Activated T-helper 1 cell treated with Interleukin-2 at 50 U/mL for 16 hours (primary cell): ENCODE measurements at places on chromosomes 2 and 18.

DNA sequence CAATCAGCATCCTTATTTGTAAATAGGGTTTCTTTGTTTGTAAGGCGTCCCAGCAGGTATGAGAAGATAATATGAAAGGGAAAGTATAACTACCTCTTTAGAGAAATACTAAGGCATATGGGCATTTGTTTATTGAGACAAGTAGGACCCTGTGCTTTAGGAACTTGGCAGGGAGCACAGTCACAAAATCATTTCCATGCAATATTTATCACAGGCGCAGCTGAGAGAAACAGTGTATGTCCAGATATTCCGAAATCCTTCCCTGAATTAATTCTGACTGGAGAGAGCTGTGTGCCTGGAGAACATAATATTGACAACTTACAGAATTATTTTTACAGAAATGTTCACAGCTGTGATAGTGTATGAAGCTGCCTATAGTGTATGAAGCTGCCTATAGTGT is 416.7 kb downstream of the THSD7B start:
- no peak for DNase-seq

DNA sequence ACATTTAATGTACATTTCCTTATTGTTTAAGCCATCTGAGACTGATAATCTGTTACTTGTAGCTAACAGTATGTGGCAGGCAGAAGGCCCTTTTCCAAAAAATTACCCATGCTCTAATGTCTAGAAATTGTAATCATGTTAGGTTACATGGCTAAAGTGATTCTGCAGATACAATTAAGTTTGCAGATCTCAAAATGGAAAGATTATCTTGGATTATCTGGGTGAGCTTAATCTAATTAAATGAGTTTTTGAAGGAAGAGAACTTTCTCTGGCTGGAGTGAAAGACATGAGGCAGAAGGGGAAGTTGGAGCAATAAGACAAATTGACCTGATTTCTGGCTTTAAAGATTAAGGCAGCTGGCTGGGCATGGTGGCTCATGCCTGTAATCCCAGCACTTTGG is 76.3 kb downstream of the MBD2 start:
- DNase-seq = no peak

DNA sequence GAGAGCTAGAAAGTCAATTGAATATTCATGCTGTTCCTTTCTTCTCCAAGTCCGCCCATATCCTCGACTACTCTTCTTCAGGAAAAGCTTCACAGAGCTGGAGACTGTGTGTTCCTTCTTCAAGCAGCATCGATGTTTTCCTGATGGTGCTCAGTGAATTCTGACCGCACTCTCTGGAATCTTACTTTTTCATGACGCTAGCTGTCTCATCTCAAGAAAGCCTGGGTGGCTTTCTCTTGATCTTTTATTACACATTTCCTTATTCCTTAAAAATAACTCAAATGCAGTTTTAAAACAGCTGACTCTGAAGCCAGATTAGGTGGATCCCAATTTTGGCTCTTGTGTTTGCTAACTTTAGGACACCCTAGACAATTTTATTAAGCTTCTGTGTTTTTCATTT is 1245.1 kb upstream of the LRRTM1 start:
- DNase-seq = no peak

DNA sequence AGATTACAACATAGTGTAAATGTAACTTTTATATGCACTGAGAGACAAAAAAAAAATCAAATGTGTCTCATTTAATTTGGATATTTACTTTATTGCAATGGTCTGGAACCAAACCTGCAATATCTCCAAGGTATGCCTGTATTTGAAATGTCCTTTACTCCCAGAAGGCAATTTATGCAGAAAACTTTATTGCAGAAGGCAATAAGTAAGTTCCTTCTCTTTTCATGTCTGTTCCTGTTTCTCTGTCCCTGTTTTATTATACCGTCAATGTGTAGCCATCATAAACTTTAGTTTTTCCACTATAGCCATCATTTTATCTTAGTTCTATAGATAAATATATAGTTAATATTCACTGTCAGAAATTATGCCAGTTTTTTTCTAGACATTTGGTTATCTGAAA is 513.1 kb upstream of the FAM98A start:
- DNase-seq = no peak

- no peak for DNase-seq
Measured at GRCh38 chr2:216163518-216163917, 54.4 kb downstream of the XRCC5 start.

DNA sequence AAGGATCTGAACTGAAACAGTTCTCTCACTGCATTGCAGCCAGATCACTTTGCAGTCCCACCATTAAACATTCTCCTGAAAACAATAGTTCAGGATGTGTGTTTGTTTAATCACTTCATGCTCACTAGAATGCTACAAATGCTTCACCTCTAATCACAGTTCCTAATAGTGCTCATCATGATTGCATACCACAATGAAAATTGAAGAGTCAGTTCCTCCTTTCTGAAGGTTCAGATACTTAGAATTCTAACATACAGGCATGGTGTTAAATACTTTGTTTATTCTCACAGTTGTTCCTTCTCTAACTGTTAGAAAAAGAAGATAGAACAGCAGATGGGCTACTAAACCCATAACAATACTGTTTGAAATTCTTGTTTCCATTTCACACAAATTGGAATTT is 622.3 kb upstream of the ACVR2A start:
- no peak for DNase-seq

- DNase-seq = no peak
Measured at GRCh38 chr18:37385846-37386778, 179.5 kb downstream of the CELF4 start.
